ENCODE measurements at places on chromosomes 4 and X. TPM values are rescaled to one million over a fixed set of nuclear protein-coding genes. Genes with fewer than 3 reads are reported as not detected.

Gene DCAF12L2
- not detected for total RNA-seq

Gene DKK2
- total RNA-seq = 17.5 TPM

Gene GPM6B
- 17.9 TPM for total RNA-seq

Gene MAP7D2
- total RNA-seq = 0.45 TPM

Gene ADH5
- 152 TPM for total RNA-seq

Gene CFAP299
- total RNA-seq = 1.3 TPM

Gene HOPX
- total RNA-seq = 729 TPM

Gene SH3BGRL
- 110 TPM for total RNA-seq

Gene GPRASP2
- 10.3 TPM for total RNA-seq

Gene ADH4
- not detected for total RNA-seq

Gene ARHGEF6
- total RNA-seq = 18.0 TPM

Gene BTC
- 7.3 TPM for total RNA-seq

Gene CDX4
- not detected for total RNA-seq

Gene TLR3
- 24.6 TPM for total RNA-seq

Gene CDKL2
- 12.5 TPM for total RNA-seq

Gene NPNT
- 380 TPM for total RNA-seq

Gene PRSS12
- 4.0 TPM for total RNA-seq
